ENCODE measurements at places on chromosomes 6 and 20.

DNA sequence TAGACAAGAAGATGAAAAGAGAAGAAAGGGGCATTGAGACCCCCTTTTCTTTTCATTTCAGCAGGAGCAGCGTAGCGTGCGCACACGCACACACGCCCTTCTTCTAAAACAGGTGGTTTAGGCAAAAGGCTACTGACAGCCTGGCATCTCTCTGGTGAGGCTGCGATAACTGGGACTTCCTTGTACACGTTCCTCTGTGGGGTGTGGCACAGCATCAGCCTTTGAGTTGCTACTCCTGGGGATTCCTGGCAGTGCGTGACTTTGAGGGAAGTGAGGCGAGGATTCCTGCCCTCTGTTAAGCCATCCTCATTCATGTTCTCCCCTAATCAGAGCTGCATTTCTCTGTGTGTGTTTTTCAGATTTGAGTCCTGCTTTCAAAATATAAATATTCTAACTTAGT is 94.7 kb downstream of the TMEM170B start:
- no peak for DNase-seq

- peak; percentile 7 for DNase-seq
These were observed 50.8 kb upstream of the AIG1 start for GRCh38 chr6:143009851-143010250.

DNA sequence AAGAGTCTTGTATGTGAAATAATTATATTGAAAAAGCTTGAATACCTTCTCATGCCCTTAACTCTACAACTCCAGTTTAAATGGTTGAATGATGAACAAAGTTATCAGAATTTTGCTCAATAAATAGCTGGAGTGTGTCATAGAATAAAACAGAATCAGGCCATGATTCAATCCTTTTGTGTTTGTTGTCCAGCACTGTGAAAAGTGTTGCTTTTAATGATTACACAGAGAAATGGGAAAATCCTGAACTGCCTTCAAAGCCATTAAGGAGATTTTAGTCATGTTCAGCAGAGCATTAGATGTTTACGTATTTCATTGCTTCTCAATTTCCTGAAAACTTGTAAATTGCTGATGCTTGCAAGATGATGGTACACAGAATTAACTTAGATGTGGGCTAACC is 262.9 kb upstream of the BTBD3 start:
- no peak for DNase-seq

DNA sequence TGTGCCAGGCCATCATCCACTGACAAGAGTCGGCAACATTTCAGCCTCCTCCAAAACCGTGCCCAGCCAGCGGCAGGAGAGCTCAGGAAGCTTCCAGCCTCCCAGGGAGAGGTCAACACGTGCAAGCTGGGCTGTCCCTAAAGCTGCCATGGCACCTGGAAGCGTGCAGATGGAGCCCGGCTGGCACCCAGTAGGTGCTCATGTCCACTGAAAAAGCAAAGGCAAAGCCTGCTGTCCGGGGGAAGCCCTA is 14.4 kb upstream of the TLDC2 start:
- DNase-seq = no peak

GRCh38 chr6:28980852-28981430 is 24.2 kb downstream of the ZNF311 start:
- DNase-seq = peak; percentile 97

DNA sequence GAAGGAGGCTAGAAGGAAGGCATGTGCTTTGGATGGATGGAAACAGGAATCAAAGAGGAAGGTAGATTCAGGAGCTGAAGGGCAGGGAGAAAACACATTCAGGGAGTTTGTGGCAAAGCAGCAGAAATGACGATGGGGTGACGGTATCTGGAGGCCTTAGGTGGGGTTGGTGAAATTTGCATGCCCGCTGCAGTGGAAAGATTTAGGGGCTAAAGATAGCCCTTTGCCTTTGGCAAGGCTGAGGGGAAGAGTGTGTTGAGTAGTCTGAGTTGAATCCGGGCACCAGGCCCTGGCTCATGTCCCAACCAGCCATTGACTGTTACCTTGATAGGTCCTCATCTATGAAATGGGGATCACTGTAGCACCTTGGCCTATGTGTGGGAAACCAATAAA is 1.3 kb downstream of the GZF1 start:
- no peak for DNase-seq

GRCh38 chr20:9204979-9205378 is 136.1 kb downstream of the PLCB4 start:
- DNase-seq = no peak

GRCh38 chr6:124960757-124961463 is 1.3 kb upstream of the RNF217 start:
- DNase-seq = peak; percentile 20

- DNase-seq = peak; percentile 67
These were observed 62.9 kb downstream of the MRPL14 start for GRCh38 chr6:44064089-44064947.

DNA sequence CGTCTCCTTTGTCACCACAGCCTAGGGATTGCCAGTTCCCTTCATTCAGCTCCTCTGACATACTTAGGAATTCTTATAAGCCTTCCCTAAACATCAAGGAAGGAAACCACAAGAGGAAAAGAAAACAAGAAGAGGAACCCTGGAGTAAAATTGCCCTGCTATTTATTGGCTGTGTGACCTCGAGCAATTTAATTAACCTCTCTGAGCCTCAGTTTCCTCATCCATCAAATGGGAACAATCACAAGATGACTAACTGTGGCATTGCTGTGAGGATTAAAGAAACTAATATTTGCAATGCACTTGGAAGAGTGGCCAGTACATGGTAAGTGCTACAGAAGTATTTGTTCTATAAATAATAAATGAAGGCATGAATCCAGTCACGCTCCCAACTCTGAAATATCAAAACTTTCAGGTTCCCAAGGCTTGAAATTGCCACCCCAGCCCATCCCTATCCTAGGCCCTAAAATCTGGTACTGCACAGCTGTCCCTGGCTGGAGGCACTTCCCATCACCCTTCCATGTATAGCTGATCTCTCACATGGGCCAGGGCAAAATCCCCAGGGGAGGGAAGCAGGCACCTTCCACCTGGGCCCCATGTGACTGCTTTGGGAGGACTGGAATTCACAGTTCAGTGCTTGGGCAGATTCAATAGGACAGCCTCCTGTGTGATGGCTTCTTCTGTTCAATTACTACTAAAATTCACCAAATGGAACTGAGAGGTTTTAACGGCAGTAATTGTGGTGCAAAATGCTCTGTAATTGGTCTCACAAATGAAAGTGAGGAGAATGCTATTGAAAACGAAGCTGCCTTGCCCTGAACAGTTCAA is 78.0 kb upstream of the MAFB start:
- no peak for DNase-seq

- DNase-seq = no peak
These were observed 12.9 kb upstream of the BEND3 start for GRCh38 chr6:107128175-107128574.

DNA sequence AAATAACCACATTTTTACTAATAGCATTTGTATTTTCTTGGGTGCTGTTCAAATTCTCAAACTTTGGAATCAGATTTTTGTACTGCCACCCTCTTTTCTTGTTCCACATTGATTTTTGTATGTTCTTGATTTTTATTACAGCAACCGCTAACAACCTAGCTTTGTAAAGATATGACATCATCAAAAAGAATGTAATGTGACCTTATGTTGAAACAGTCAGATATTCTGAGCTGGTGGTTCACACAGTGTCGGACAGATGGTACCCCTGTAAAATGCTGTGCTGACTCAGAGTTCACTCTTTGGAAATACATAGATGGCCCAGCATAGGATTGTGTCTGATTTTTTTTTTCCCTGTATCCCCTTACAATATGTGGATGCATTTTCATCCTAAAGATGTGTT is 118.9 kb downstream of the QKI start:
- DNase-seq = no peak

GRCh38 chr6:147131532-147132128 is 72.6 kb upstream of the STXBP5 start:
- peak; percentile 67 for DNase-seq

- no peak for DNase-seq
These were observed 26.0 kb downstream of the PRPF6 start for GRCh38 chr20:64006902-64007301.

GRCh38 chr6:15131651-15132061 is 114.2 kb upstream of the JARID2 start:
- DNase-seq = no peak

GRCh38 chr6:23870496-23870895 is 255.5 kb upstream of the NRSN1 start:
- no peak for DNase-seq

DNA sequence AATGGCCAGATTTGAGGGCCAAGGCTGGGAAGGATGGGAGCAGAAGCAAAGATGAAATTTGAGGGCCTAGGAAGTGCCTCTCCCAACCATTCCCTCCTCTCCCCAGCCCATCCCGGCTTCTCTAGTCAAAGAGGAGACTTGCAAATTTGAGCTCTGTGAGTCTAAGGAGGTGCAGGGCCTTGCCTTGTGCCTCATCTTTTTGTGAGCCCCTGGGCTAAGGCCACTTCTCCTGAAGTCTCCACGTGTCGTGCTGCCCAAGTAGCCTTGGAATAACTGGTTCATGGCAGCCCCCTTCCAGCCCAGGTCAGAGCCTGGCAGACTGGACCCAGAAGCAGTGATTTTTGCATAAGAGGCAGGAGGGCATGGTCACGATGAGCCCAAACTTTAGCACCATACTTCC is 6.7 kb downstream of the PTGIS start:
- no peak for DNase-seq

DNA sequence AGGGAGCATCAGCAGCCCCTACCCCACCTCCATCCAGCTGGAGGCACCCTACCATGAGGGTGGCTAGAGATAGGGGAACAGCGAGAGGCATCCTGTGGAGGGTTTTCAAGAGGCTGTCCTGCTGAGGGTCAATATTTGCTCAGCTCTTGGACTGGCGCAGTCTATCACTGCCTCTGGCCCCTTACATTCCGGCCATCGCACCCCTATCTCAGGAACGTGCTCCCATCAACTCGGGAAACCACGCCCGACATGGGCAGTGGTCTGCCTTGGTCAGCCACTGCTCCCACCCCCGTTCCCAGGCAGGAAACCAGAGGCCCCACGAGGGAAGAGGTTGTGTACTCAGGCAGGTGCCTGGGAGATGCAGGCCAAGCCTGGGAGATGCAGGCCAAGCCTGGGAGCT is 57.9 kb downstream of the VEGFA start:
- DNase-seq = no peak

DNA sequence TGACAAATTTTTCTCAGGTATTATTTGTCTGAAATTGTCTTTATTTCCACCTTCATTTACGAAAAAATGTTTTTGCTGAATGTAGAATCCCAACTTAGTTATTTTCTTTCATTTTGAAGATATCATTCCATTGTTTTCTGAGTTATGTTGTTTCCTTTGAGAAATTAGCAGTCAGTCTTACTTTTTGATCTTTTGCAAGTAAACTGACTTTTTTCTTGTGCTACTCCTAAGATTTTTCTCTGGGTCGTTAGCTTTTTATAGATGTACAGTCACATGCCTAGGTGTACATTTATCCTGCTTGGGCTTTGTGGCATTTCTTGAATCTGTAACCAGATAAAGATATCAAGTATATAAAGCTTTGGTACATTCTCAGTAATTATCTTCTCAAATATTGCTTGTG is 29.6 kb upstream of the ASIP start:
- DNase-seq = no peak

GRCh38 chr6:26031595-26032339 is 55.5 kb upstream of the HFE start:
- DNase-seq = peak; percentile 100

- no peak for DNase-seq
These were observed 414.1 kb downstream of the CDH26 start for GRCh38 chr20:60372275-60372674.

DNA sequence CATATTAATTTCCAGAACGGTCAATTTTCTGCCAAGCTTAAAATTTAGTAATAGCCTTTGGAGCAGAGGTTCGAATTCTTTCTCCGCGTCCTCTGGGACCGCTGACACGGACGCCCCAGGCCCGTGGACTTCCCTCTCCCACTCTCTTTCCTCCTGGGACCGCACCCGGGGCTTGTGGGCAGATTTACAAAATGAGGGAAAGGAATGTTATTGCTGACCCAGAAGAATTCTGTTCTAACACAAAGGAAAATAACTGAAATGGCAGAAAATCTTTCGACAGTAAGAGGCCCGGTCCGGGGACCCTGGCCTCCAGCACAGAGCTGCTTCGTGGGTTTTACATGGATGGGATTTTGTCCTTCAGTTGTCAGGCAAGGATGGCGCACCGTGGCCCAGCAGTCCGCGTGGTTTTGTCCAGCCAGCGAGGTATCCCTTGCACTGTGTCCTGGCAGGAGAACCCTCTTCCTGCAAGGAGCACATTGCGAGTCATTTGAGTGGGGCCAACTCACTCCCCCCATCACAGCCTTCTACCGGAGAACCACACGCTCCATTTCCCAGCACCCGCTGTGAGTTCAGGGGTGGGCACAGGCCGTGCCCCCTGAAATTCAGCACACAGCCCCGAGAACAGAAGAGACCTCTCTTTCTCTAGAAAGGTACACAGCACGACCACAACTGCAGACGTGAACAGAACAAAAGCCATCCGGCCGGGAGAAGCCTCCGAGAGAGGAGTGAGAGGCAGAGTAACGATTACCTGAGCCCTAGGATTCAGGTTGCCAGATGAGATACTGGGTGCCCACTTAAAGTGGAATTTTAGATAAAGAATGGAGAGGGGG is 106.0 kb upstream of the AFDN start:
- no peak for DNase-seq

DNA sequence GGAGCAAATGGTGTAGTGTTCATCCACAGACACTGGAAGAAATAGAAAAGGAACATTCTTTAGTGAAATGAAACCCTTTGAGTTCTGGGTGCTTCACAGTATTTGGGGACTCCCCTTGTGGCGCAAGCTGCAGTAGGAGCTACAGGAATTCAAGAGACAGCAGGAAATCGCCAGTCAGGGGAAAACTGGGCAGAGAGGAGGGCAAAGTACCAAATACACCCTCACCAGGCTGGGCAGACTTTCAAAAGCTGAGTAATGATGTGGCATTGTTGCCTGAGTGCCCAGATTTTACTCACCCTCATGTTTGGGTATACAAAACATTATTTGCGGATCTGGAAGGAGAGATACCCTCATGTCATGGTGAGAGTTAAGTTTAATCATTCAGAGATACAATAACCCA is 97.9 kb downstream of the SOD2 start:
- no peak for DNase-seq

DNA sequence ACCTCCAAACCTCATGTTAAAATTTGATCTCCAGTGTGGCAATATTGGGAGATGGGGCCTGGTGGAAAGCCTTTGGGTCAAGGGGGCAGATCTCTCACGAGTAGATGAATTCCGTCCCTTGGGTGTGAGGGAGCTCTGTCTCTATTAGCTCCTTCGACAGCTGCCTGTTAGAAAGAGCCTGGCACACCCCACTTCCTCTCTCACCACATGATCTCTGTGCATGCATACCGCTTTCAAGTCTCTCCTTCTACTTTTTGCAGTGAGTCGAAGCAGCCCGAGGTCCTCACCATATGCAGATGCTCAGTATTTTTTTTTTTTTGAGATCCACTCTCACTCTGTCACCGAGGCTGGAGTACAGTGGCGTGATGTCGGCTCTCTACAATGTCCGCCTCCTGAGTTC is 176.9 kb downstream of the SYNDIG1 start:
- no peak for DNase-seq
